ENCODE measurements at places on chromosomes 2 and 18.
A peak's percentile ranks its signal among the peaks of the same experiment; 100 is the strongest.

DNA sequence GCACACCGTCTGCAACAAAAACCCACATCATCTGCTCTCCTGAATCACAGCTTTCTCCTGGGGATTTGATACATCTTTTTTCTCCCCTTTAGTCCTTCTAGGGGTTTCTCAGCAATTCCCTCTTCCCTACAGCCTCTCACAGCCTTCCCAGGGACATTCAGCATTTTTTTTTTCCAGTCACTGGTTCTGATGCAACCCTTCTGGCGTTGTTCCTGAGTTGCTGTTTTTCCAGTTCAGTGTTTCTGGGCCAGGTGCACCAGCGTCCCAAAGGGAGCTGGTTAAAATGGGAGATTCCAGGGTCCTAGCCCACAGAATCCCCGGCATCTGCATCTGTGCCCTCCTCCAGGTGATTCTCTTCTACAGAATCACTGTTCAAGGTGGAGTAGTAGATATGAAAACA, 36.1 kb downstream of the ADCY3 start:
- no peak for DNase-seq

- no peak for DNase-seq
Observed at GRCh38 chr2:239349453-239350135, 51.2 kb downstream of the HDAC4 start.

- no peak for DNase-seq
Observed at GRCh38 chr2:165621086-165621560, 151.6 kb downstream of the CSRNP3 start.

DNA sequence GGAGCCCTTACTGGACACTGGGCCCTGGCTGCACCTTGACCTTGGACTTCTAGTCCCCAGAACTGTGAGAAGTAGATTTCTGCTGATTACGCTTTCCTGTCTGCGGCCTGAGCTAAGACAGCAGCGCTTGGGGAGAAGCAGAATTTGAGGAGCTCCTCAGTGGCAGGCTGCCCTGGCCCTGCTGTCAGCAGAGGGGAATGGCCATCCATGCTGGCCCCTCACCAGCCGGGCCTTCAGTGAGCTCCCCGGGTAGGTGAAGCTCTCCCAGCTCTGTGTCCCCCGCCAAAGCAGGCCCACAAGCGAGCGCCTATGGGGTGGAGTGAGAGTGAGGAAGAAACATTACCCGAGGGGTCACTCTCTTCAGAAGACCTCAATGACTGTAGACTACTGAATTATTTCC, 51.6 kb downstream of the RRM2 start:
- DNase-seq = no peak

GRCh38 chr2:116211719-116212118, 1602.8 kb upstream of the DDX18 start:
- no peak for DNase-seq

- DNase-seq = no peak
Observed at GRCh38 chr2:204491528-204491927, 53.7 kb upstream of the PARD3B start.

- no peak for DNase-seq
Observed at GRCh38 chr2:168592181-168592831, 136.2 kb downstream of the CERS6 start.

GRCh38 chr18:32769586-32770053, 3.2 kb downstream of the KLHL14 start:
- no peak for DNase-seq

DNA sequence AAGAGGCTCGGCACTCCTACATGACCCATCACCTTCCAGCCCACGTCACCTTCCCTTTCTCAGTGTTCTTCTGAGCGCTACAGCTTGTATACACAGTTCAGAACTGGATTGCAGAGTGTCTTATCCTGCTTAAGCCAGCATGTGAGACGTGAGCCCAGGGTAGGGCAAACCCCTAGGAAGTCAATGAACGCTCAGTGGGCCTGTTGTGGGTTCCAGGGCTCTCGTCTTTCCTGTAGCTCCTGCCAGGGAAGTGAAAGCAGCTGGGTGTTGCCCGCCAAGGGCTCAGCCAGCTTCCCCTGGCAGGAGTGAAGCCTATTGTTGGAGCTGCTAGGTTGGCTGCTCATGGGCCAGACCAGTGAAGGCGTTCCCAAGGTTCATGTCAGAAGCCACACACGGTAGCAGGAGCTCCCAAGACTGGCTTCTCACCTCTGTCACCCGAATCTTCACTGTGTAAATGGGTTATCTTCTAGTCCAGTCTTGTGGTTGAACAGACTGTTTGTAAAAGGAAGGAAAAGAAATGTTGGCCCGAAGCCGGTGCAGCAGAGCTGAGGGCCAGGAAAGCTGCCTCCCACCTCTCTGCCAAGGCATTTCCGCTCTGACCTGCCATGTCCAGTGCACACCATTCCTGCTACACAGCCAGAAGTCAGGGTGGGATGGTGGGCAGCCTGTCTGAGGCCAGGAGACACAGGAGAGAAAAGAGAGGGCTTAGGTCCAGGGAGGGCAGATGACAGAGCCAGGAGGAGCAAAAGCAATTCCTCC, 69.6 kb upstream of the RMDN2 start:
- no peak for DNase-seq

DNA sequence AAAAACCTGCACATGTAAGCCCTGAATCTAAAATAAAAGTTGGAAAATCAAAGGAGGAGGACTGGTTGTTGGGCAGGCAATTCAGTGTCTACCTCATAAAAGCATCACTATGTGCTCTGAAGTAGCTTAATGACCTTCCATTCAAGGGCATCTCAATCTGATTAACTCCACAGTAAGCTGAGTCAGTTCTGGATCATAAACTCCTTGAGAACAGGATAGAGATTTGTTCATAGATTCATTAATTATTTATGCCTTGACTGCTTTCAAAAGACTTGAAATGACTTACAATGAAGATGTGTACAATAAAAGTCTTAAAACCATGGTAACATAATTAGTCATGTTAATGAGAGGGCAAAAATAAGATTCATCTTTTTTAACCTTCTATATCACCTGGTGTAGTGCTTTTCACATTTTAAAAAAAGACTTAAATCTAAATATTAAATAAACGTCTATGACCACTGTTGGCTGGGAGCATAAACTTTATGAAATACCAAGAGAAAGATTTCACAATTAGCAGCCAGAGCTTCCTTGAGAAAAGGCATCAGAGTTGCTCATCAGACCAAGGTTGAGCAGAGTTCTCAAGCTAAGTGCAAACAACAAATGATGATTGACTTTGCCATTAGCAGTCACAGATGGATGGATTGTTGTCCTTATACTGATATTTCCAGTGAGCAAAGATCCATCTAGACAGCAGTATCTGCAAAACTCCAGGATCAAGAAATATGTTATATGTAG, 237.3 kb upstream of the THUMPD2 start:
- no peak for DNase-seq

DNA sequence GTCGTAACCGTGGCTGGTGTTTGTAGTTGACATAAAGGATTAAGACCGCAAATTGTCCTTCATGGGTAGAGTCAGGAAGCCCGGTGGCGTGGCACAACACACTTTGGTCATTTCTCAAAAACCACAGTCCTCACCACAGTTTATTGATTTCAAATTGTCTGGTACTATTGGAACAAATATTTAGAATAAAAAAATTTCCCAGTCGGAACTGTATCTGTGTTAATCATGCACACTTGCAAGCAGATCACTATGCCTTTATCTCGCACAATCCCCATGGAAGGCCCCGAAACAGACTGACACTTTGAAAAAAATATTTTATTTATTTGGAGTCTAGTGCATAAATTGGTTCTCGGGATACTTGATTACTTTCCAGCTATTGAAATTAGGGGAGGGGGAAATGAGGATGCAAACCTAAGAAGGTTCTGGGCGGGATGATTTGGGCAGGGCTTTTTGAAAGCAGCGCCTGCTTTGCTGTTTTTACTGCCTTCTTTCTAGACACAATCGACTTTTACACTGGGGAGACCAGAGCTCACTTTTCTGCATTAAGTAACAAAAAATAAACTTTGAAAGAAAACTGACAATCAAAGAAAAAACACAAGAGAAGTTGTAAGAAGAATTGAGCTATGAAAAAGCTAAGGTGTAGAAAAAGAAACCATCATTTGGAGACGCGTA, 15.4 kb upstream of the HOXD1 start:
- DNase-seq = no peak

GRCh38 chr2:176088048-176088936, 4.2 kb upstream of the HOXD13 start:
- peak; percentile 62 for DNase-seq

GRCh38 chr2:164841719-164842623, at the start of gene COBLL1:
COBLL1 (minus strand) TSS chr2:164841823; CDS start chr2:164841196, 627 bp downstream.
- no peak for DNase-seq

Data from frontal cortex (tissue), 4 donors.